D721Med (cell line): ENCODE measurements at places on chromosomes 1 and 21.

DNA sequence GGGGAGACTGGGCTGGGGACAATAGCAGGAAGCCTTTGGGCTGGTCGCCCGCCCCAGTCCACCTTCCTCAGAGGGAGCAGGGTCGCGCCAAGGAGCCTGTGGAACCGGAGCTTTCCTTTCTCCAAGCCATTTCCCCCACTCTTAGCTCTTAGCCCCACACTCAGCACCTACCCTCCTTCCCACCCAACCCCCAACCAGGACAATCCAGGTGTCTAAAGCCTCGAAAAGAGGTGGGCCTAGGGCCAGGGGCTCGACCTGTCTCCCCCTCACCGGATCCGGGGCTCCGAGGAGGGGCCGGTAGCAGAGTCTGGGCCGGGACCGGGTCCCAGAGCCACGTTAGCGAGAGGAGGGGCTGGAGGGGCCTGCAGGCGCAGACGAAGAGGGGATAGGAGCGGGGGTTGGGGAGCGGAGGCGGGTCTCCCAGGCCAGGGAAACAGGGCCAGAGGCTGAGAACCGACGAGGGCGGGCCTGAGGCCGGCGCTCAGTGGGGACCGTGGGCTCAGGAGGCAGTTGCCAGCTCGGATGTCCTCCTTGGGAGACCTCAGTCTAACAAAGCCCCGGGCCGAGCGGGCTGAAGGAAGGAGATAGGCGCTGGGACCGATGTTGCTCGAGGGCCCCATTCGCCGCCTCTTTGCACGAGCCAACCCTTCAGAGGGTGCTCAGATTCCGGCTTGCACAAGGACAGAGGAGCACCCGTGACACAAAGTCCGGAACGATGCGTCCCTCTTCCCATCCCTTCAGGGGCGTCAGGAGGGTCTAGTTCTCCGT lies 943 bp downstream of the SEMA6C start:
- no peak for DNase-seq

DNA sequence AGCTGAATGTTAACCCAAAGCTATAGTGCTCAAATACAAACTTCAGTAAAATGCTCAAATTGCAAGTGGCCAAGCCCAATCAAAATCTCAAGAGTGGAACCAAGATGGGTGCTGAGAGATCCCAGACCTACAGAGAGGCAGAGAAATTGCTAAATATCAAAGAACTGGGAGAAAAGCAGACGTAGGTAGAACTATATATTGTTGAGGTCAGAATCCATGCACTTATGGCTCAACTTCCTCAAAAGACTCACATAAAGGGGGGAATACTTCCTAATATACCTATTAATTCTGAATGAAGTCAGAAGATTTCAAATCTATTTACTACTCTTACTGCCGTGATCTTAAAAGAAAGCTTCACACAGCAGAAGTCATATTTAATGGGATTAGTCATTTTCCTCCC lies 65.2 kb downstream of the PUM1 start:
- DNase-seq: no peak

- no peak for DNase-seq
Observed at GRCh38 chr1:99384021-99384420, 119.7 kb downstream of the PLPPR4 start.

DNA sequence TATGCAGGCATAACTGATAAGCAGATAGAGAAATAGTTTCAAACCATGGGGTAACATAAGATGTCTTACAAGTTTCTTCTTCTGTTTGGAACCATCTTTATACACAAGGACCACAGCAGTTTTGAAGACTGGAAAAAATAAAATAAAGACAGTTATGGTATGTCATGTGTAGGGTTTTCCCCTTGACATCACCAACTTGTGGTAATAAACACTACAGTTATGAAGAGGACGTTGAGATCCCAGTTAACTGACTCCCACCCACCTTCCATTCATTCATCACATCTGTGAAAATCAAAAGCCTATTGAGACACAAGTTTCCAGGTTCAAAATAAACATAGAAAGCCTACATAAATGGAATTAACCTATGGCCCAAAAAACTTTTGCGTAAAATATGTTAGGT lies 92.5 kb upstream of the KRTAP19-8 start:
- no peak for DNase-seq

- peak; percentile 55 for DNase-seq
Observed at GRCh38 chr1:150311762-150312161, 9.6 kb upstream of the PRPF3 start.

GRCh38 chr1:89166705-89167104 lies 9.1 kb downstream of the GBP7 start:
- no peak for DNase-seq

- no peak for DNase-seq
Observed at GRCh38 chr1:41468122-41468762, 16.2 kb downstream of the EDN2 start.

DNA sequence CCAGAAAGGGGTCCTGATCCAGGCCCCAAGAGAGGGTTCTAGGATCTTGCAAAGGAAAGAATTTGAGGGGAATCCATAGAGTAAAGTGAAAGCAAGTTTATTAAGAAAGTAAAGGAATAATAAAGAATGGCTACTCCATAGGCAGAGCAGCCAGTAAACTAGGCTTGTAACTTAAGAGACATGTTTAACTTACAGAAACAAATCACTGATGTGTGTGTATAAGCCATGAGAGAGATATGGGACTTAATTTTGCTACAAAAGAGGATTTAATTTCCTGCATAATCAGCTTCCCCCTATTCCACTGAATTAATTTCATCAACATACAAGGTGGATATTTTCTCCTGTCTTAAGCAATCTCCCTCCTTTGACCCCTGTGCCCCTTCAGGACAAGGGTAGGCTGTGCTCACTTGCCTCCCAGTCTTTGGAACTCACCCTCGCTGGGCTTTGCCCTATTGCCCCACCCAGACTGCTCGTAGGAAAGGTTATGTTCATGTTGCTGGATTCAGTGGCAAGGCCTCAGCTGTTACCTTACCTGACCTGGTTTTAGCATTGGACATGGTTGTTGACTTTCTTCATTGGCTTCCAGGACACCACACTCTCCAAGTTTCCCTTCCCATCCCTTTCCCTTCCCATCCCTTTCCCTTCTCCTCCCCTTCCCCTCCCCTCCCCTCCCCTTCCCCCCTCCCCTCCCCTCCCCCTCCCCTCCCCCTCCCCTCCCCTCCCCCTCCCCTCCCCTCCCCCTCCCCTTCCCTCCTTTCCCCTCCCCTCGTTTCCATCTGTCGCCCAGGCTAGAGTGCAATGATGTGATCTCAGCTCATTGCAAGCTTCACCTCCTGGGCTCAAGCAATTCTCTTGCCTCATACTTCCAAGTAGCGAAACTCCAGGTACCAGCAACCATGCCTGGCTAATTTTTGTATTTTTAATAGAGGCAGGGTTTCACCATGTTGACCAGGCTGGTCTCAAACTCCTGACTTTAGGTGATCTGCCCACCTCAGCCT lies 44.6 kb downstream of the TBCE start:
- no peak for DNase-seq

DNA sequence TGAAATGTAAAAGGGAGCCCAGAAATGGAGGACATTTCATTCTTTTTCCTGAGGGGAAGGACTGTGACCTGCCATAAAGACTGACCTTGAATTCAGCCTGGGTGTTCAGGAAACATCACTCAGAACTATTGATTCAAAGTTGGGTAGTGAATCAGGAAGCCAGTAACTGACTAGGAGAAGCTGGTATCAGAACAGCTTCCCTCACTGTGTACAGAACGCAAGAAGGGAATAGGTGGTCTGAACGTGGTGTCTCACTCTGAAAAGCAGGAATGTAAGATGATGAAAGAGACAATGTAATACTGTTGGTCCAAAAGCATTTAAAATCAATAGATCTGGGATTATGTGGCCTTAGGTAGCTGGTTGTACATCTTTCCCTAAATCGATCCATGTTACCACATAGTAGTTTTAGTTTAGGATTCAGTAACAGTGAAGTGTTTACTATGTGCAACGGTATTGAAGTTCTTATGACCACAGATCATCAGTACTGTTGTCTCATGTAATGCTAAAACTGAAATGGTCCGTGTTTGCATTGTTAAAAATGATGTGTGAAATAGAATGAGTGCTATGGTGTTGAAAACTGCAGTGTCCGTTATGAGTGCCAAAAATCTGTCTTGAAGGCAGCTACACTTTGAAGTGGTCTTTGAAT lies 2.9 kb downstream of the RGS2 start:
- DNase-seq: no peak

DNA sequence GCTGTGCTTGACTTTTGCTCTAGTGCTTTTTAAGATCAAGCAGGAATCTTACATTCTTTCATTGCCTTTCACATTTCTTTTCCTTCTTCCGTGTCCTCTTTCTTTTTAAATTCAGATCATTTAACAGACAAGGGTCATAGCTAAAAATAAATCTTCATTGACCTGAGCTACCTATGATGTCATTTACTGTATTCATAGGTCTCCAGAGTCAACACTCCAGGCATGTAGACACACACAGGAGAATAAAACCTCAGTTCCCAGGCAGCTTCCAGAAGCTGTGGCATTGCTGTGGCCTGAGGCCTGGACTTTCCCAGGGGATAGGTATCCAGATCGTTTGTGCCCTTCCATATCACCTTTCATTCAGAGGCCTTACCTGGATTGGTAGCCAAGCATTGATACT lies 38.5 kb upstream of the ENAH start:
- DNase-seq: no peak

DNA sequence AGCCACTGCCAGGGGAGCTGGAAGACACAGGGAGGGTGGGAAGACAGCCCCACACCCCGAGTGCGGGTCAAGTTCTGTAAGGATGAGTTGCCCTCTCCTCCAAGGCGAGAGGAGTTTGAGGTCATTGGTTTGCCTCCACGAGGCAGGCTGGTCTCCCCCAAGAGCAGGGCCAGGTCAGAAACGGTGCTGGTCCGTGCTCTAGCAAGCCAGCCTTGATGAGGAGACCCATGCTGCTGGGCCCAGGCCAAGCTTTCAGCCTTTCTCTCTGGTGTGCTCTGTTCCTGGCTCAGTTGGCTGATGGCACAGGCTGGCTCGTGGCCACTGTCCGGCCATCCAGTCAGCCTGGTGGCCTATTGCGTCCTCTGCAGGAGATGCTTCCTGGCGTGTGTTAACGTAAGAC lies 12.0 kb upstream of the PCBP3 start:
- DNase-seq: no peak

DNA sequence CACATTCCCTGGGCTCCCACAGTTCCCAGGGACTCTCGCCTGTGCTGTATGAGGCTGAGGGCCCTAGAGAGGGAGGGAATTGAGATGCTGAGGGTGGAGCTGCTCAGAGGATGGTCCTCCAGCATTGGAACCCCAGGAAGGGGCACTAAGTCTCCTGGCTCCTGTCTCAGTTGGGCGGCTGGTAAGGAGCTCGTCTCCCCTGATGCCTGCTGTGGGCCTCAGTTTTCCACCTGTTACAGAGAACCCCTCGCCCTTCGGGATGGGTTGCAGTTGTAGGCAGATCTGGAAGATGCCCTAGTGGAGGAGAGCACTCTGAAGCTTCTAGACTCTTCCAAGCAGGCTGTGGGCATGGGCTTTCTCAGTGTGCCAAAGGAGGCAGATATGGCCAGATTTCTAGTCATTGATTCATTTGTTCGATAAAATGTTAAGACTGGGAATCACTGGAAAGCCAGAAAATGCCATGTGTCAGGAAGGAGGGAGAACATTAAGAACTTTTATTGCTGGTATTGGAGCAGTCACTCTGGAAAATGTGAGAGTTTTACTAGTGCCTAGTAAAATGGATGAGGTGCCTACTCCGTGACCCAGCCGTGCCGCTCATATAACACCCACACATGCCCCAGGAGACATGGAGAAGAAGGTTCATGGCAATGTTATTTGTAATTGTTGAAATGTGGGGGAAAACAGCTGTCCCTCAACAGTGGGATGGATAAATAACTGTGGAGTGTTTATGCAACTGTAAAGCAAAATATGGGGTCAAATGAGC lies 828 bp upstream of the MYBPH start:
- no peak for DNase-seq

- no peak for DNase-seq
Observed at GRCh38 chr1:112991402-112992120, 35.6 kb upstream of the SLC16A1 start.

GRCh38 chr1:94796266-94796665 lies 23.9 kb upstream of the SLC44A3 start:
- DNase-seq: no peak

GRCh38 chr21:14040386-14040785 lies 170.4 kb downstream of the LIPI start:
- no peak for DNase-seq

DNA sequence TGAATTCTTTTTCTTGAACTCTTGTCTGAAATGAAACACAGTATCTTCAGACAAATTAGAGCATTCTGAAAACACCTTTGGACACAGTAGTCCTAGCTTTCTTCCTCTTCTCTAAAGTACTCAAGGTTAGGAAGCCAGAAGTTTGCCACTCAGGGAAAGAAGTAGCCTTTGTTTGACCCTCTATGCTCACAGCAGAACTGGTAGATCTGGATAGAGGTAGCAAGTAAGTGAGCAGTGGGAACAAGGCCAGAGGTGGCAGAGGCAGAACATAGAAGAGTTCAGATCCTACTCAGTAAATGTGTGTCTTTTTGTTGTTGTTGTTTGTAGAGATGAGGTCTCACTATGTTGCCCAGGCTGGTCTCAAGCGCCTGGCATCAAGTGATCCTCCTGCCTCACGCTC lies 7.4 kb upstream of the PIGR start:
- DNase-seq: no peak

GRCh38 chr1:113802367-113803007 lies 9.8 kb downstream of the RSBN1 start:
- DNase-seq: no peak

DNA sequence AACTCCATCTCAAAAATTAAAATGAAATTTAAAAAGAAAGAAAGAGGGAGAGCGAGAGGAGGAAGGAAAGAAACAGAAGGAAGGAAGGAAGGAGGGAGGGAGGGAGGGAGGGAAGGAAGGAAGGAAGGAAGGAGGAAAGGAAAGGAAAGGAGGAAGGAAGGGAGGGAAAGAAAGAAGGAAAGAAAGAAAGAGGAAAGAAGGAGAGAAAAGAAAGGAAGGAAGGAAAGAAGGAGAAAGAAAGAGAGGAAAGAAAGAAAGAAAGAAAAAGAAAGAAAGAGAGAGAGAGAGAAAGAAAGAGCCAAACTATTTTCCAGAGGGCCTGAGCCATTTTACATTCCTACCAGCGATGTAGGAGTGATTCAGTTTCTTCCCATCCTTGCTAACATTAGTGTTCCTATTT lies 364.0 kb downstream of the RGS7 start:
- no peak for DNase-seq

GRCh38 chr1:145714524-145715111 lies 4.7 kb upstream of the CD160 start:
- DNase-seq: no peak

DNA sequence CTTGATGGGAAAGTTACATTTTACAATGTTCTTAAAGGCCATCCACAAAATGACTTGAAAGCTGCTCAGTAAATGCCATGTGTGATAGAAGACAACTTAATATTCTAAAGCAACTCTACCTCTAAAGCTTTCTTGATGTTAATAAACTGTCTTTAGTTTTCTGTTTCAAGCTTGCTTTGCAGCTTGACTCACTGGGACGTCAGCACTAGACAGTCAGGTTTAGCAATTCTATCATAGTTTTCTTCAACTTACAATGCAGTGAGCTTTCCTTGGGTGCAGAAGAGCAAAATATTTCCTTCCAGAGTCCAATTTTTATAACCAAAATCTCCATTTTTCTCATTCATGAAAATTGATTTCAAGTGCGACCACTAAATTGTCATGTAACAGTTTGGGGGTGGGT lies 273.1 kb downstream of the NTNG1 start:
- DNase-seq: no peak

- DNase-seq: no peak
Observed at GRCh38 chr1:8822373-8823294, 5.2 kb upstream of the RERE start.
